Caki2 (cell line): ENCODE measurements at places on chromosomes 6 and 20. TPM values are rescaled to one million over a fixed set of nuclear protein-coding genes. Genes with fewer than 3 reads are reported as not detected.

- DNase-seq, result no peak
Observed at GRCh38 chr20:13644010-13644409, 5.3 kb upstream of the TASP1 start.

GRCh38 chr20:25059866-25060465 is 2.0 kb upstream of the ACSS1 start:
- DNase-seq, result no peak

CPNE1 gene
- 265 and 314 TPM in 2 replicates for total RNA-seq

DNA sequence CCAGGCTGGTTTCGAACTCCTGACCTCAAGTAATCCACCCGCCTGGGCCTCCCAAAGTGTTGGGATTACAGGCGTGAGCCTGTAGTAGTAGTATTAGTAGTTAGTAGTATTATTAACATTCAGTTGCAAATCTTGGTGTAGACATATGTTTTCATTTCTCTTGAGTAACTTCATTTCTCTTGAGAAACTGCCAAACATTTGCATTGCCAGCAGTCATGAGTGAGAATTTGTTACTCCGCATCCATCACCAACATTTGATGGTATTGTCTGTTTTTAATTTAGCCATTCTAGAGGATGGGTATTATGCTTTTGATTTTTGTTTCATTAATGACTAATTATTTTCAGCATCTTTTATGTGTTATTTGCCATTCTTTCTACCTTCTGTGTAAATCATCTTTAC is 1.5 kb upstream of the ERVFRD-1 start:
- no peak for DNase-seq

CCR6 gene
- total RNA-seq, result 2.1 and 2.3 TPM in 2 replicates

DNA sequence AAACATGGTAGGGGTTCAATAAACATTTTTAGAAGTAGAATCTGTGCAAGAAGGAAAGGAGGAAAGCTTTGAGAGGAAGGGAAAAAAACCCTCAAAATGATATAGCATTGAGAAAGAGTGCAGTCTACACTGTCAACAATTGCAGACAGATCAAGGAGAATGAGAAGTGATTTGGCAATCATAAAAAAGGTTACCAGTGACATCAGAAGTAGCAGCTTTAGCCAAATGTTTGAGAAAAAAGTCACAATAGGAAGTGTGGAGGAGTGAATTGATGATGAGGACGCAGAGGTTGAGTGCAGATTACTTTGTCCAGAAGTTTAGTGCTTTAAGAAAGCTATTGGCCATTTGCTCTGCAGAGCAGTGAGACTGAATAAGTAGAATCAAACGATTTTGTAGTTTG is 155.0 kb downstream of the GJA1 start:
- DNase-seq, result no peak

APMAP gene
- 130 and 132 TPM in 2 replicates for total RNA-seq

GRCh38 chr20:4041748-4042411 is 26.5 kb upstream of the RNF24 start:
- peak; percentile 87 for DNase-seq
